ENCODE measurements at places on chromosomes 7 and 10. TPM values are rescaled to one million over a fixed set of nuclear protein-coding genes. Genes with fewer than 3 reads are reported as not detected.

The PCLO gene
- 0.07 TPM for total RNA-seq

The PLAU gene
- total RNA-seq, result not detected

The SPDYE6 gene
- total RNA-seq, result not detected

The SPDYE18 gene
- 1.6 TPM for total RNA-seq

The DLG5 gene
- total RNA-seq, result 9.7 TPM

DNA sequence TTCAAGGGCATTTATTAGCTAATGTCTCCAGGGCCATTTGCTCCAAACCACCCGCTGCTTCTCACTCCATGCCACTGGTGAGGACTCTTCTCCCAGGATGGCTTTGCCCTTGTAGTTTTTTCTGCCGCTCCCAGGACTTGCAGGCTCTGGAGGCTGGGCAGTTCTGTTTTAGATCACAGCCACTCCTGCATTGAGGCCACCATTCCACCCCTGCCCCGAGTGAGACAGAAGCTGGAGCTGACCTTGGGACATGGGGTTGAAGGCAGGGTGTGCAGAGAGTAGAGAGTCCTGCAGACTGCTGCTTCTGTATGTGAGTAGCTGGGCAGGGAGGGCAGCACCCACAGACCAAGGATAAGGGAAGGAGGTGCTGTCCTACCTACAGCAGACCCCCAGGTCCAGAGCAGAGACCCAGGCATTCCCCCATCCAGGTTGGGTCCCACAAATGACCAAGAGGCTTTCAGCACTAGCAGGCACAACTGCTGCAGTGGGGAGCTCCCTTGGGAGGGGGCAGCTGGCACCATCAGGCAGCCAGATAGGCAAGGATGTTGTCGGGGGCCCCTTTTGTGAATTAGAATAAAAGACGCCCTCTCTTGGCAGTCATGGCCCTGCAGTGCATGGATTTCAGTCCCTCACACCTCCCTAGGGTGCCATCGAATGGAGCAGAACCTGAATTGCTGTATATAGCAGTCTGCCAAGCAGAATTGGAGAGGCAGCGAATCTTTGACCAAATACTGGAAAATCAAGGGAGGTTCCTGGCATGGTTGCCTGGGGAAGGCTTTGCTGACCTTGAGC lies 22.7 kb upstream of the ADCYAP1R1 start:
- DNase-seq, result no peak

- no peak for DNase-seq
Observed at GRCh38 chr10:43892062-43892770, 243.5 kb upstream of the ZNF32 start.

GRCh38 chr7:134949171-134949570 lies 37.1 kb upstream of the AGBL3 start:
- no peak for DNase-seq

GRCh38 chr10:91341686-91342085 lies 68.5 kb upstream of the HECTD2 start:
- DNase-seq, result no peak

GRCh38 chr7:102101926-102102325 lies 184.7 kb upstream of the SH2B2 start:
- no peak for DNase-seq

DNA sequence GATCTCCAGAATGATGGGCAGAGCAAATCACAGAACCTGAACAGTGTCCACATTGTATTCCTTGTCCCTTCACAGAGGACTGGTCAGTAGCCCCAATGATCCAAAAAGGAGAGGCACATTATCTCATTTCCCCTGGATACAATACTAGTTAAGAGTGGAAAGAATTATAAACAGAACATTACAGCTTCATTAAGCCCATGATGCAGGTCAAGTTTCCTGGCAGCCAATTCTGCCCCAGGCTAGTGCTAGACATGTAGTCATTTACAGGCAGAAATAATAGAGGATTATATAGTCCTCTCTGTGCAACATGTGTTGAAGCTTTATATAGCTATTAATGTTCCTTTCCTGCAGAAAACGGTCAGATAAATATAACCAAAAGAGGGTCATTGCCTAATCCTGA lies 124.3 kb upstream of the WNT16 start:
- no peak for DNase-seq
